ENCODE measurements at places on chromosomes 2 and 18.

GRCh38 chr18:23205980-23206379 is 70.7 kb downstream of the CABLES1 start:
- no peak for DNase-seq

DNA sequence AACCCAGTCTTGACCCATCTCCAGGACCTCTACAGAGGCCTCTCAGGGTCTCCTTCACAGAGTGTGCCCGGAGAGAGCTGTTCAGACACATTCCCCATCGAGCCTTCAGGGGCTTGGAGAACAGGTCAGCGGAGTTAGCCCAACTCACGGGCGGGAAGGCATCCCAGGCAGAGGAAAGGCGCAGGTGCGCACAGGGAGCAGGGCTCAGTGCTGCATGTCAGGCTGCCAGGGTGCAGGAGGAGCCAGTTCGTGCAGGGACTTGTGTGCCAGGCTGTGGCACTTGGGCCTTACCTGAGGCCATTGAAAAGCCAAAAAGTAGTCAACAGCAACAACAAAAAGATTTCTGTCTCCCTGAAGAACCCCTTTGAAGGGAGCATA is 104.0 kb downstream of the ITGB1BP1 start:
- no peak for DNase-seq

DNA sequence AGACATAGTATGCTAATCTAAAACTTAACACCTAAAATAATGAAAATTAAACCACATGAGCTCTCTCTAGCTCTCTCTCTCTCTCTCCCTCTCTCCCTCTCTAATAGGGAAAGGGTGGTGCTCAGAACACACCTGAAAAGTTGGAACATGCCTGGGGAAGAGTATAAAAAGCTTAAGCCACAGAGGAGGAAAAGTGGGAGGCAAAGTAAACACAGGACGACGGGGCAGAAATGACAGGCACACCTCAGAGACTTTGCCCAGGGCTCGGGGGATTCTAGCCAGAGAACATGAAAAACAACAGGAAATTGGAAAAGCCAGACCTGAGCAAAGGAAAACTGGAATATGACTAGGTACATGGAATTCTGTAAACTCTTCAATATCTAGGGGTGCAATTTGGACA is 666.1 kb downstream of the BCL11A start:
- no peak for DNase-seq

DNA sequence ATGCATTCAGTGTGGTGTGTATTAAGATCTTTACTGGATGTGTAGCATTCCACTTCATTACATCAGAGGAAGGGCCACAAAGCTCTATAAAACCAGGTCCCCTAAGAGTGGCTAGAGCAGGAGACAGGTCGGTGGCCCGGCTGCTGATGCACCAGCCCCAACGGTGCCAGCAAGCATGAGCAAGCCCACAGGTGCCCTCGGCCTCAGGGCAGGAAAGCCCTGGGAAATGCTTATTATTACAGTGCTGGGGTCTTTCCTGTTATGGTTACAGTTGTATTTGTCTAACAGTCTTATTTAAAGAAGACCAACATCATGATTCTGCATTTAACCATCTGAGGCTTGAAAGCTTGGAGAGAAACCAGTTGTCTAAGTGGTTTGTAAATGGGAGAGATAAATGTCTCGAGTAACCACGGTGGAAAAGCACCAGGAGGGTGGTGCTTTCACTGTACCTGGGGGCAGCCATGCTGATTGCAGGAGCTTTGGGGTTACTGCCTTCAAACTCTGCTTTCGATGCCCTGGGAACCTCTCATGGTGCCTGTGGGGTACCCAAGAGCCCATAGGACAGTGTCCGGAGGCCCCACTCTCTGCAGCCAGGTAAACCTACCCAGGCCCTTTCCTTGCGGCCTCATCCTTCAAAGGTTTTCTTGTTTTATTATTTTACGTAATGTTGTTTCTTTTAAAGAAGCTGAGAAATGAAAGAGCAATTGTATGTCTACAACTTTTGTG is 133.1 kb downstream of the SH3RF3 start:
- no peak for DNase-seq

DNA sequence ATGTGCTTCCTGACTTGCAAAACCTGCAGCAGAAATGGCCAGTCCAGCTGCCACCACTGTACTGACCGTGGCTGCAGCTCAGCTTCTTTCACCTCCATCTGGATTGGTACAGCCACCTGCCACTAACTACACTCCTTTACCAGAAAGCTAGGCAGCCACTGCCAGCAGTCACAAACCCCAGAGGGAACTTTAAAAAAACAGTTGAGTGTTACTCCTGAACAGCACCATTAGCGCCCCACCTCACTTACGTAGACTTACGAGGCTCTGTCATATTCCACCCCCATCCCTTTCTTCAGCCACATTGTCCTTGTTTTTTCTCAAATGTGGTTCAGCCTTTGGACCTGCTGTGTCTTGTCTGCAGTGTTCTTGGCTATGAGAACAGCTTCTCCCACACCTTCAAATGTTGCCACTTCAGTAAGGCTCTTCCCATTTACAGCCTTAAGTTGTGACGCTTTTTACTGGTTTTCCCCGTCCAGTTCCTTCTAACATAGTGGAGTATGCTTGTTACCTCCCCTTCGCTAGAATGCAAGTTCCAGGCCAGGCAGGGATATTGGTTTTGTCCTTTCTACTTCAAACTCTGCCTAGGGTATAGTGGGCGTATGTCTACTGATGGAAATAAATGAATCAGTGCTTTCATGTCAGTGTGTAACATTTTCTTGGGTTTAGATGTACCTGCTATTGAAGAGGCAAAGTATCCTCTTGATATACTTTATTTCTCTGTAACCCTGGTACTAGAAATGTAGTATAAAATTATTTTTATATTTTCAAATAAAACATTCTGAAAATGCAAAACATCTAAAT is 17.0 kb downstream of the HNRNPA3 start:
- no peak for DNase-seq

DNA sequence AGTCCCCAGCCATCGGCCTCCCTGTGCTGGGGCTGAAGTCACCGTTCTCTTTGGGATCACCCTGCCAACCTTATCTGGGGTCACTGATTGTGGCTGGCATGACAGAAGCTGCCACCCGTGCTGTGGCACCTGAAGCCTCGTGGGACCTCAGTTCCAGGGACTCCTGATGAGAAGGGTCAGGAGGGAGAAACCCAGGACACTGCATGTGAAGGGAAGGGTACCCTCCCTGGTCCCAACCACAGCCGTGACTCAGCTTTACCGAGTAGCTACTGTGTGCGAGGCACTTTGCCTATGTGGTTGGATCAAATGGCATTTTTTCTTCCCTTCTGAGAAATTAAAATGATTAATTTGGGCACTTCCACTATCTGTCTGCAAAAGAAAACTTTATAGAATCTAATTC is 64.4 kb downstream of the SP110 start:
- DNase-seq: no peak

DNA sequence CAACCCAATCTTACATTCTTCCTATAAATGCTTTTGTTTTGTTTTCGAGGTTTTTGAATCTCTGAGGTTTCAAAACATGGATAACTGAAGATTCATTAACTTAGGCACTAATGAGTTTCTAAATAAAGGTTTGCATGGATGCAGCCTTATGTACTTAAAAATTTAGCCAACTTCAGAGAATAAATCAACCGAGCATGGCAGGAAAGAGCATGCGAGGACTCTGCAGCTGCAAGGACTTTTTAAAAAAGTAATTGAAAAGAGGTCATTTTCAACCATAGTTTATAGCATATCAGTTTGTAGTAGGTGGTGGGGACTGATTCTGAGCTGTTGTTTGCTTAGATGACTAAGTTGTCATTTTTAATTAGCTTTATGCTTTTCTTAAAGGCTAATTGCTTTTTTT is 567.0 kb upstream of the ZEB2 start:
- DNase-seq: no peak

Data from urothelium cell line (cell line).